CD4-positive, alpha-beta T cell (primary cell): ENCODE measurements at places on chromosomes 2 and 18. TPM values are rescaled to one million over a fixed set of nuclear protein-coding genes. Genes with fewer than 3 reads are reported as not detected.

DNA sequence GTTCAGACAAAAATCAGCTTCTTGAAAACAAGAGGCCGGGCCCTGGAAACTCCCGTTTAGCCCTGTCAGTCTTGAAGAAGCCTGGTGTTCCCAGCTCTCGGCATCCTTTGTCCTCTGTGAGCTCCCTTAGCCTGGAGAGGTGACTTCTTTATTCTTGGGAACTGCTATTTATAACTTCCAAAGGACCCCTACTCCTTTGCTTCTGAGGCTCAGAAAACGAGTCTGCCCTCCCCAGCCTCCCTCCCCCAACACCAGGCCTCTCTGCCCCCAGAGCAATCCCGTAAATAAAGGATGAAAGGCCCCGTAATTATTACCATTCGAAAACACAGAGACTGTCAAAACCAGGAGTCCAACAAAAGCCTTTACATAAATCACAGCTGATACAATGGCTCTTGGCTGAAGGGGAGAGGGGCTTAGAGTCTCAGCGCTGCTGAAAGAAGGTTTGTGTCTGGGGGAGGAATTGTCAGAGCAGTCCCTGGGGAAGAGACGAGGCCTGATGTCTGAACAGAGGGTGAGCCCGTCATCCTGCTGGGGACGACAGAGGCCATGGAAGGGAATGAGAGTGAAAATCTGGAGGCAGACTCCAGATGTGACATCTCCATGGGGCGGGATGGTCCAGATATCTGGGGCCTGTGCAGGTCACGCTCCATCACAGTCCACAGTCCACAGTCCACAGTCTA lies 283.0 kb downstream of the MYCN start:
- no peak for DNase-seq

- no peak for DNase-seq
These were observed 37.0 kb downstream of the KLHL14 start for GRCh38 chr18:32735781-32736180.

GRCh38 chr2:112995346-112995920 lies 9.8 kb upstream of the IL36A start:
- DNase-seq = no peak

Gene RESP18
- total RNA-seq = not detected

Gene MOCOS
- total RNA-seq = not detected
